Substantia nigra (tissue), 51 donors: ENCODE measurements at places on chromosomes 5 and 9.

DNA sequence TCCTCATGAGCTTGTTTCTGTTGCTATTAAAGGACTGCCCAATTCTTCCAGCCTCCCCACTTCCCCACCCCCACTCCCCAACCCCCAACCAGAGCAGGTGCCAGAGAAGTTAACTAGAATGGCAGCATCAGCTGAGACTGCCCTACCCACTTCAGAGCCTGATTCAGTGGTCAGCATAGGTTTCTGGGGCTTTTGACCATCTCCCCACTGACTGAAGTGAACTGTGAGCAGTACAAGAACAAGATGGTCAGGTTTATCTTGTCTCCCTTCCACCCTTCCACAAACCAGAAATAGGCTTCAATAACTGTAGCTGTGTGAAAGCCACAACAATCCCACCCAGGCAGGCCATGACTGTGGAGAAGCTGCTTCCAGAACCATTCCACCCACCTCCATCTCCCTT lies 289.4 kb upstream of the SLC24A2 start:
- DNase-seq = no peak

DNA sequence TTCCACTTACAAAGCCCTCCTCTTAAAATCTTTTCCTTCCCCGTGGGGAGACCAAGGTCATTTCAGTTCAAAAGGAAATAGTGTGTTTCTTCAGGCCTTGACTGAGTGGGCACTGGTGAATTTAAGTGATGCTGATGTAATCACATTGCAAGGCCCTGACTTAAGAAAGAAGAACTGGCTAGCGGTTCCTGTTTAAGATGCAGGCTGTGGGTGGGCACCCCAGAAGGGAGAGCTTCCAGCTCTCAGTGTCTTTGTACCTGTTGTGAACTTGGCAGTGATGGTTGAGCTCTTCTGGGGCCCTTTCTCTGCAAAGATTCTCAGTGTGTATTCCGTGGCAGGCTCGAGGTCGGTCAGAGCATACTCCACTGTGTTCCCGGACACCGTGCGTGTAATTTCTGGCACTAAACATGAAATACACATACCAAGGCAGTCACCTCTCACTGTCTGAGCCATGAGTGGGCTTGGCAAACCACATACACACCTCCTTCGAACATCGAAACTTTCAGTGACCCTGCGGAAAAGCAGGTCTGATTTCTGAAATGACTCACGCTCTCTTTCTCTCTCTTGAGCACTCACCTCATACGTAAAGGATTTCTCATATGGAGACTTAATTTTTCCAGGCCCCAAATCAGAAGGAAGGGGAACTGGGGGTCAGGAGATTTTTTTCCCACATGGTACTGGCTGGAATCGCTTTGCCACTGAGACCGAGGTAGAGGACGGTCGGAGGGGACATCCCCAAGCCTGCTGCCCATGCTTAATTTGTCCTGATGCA lies 81.9 kb downstream of the TNC start:
- no peak for DNase-seq

DNA sequence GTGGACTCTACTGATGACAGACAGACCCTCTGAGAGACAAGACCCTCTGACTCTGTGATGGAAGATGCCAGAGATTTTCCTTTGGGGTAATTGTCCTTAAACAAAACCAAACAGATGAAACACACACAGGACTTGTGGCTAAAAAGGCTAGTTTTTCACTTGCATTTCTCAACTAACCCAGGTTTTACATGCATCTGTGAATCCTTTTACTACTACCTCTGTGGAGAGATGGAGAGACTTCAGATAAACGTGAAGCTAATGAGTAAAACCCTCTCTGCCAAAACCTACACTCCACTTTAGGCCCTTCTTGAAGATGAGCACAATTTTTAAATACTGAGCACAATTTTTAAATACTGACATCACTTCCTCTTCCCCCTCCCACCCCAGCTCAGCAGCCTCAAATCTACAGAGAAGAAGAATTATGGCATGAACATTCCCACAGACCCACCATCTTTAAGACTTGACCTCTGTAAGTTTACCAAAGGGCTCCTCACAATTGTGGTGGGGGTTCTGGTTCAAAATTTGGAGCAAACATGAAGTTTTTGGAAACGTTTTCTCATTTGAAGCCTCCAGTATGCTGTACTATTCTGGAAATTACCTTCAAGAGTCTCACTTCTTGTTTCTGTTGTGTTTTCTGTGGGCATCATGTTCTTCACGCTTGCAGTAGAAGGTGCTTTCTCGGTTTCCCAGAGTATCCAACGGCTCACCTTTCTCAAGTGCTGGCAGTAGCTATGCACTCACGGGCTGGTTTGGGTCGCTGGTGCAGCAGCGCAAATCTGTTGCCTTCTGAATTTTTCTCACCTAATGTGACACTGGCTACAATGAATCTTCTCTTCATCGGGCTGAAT lies 42.7 kb downstream of the ACER2 start:
- no peak for DNase-seq

- DNase-seq = no peak
These were observed 21.3 kb upstream of the GLRX start for GRCh38 chr5:95843733-95844223.

- DNase-seq = no peak
These were observed 1.2 kb downstream of the ROR2 start for GRCh38 chr9:91948597-91949391.

GRCh38 chr5:135741040-135741439 lies 93.4 kb upstream of the SLC25A48 start:
- DNase-seq = no peak

- no peak for DNase-seq
These were observed 112.7 kb upstream of the PANK3 start for GRCh38 chr5:168691891-168692290.

- DNase-seq = no peak
These were observed 10.5 kb upstream of the OLFM1 start for GRCh38 chr9:135076876-135077430.

- DNase-seq = no peak
These were observed 7.0 kb upstream of the IL12B start for GRCh38 chr5:159337016-159337955.

- no peak for DNase-seq
These were observed 413.8 kb downstream of the KDM4C start for GRCh38 chr9:7171396-7172153.

DNA sequence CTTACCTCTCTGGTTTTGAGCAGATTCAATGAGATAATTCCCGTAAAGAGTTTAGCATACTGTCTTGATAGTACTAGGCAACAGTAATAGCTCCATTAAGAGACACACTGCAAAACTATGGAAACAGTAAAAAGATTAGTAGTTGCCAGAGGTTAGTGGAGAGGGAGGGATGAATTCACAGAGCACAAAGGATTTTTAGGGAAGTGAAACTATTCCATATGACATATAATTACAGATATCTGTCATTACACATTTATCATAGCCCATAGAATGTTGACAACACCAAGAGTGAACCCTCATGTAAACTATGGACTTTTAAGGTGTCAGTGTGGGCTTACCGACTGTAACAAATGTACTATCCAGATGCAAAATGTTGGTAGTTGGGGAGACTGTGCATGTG lies 176.4 kb upstream of the PLCXD3 start:
- DNase-seq = no peak

DNA sequence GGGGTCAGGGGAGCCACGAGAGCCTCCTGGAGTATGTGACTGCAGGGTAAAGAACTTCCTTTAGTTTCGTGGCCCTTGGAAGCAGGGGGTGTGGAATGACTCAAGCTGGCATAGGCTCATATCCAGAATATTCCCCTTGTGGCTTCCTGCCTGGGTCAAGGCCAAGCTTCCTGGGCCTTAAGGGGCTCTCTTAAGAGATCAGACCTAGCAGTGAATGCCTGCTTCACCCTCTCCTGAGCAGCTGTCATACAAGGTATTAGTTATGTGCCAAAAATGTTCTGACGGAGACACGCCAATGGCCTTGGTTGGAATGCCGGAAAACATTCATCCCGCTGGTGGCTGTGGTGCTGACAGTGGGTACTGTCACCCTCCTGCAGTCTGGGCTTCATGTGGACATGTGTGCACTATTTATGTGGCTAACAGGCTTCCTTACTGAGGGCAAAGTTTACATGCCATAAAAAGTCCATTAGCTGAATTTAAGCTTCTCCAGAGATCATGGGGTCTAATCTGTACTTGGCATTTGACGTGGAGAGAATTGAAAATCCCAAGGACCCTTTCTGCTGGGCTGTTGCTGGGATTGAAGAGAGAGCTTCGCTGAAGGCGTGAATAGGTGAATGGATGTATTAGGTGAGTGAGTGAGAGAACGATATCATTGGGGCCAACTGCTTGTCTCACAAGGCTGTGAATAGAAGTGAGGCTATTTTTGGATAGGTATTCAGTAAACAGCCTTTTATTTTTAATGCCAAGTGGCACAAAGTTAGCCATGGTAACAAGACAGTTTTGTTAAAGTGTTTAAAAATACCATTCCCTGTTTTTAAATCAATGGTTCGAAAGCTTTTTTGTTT lies 156.8 kb downstream of the MACROH2A1 start:
- DNase-seq = no peak

DNA sequence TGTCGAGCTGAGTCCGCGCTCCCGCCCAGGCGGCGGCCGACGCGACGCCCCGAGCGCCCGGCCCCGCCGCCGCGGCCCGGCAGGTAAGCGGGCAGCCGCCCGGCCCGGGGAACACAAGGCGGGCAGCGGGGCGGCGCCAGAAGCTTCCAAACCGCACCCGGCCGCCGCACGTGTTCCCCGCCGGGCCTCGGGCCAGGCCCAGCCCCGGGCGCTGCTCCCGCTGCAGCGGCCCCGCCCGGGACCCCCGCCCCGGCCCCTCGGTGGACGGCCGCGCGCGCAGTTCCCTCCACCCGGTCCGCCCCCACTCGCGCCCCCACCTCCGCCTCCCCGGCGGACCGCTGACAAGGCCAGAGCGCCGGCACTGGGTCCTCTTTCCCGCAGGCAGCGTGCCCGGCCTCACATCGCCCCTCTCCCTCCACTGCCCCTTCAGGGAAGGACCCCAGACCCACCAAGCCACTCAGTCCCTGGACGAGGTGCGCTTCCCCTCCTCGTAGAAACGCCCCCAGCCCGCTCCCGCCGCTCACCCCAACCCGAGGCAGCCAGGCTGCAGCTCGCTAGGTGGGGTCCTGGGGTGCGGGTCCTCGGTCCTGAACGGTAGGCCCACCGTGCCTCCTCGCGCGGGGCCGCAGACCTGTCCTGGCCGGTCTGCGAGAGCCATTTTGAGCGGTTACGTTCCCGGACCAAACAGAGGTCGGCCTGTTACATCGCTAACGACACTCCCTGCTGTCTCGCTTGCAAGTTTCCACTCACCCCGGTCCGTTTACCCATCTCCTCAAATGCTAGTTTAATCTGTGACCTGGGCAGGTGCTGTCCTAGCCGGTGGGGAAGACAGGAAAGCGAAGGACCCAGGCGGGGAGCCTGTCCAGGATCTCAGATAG lies 475 bp downstream of the WDR5 start:
- DNase-seq = no peak

DNA sequence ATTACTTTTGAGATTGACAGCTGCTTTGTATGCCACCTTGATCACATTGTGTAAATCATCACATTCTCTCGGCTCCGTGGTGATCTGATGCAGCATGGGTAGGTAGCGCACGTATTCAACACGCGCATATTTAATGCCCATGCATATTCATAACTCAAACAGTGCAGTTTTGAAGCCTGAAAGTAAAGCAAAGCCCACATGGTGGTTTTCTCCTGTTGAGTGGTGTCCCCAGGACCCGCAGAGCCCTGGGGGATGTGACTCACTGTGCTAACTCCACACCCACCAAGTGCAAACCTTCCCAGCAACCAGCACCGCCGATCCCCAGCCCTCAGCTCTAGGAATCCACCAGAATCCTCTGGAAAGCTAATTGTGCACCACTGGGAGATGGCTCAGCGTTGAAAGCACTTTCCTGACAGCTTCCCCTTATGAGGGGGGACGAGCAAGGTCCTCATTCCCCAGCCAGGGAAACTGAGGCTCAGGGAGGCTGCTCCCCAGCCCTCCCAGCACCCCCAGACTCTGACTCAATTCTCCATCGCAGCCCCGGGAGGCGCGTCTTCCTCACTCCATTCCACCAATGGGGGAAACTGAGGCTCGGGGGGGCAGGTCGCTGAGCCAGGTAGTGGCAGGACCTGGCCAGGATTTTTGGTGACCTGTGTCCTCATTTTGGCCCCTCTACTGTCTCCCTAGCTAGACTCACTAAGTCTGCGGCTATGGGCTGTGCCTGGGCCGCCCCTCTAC lies 46.4 kb downstream of the SARDH start:
- no peak for DNase-seq

DNA sequence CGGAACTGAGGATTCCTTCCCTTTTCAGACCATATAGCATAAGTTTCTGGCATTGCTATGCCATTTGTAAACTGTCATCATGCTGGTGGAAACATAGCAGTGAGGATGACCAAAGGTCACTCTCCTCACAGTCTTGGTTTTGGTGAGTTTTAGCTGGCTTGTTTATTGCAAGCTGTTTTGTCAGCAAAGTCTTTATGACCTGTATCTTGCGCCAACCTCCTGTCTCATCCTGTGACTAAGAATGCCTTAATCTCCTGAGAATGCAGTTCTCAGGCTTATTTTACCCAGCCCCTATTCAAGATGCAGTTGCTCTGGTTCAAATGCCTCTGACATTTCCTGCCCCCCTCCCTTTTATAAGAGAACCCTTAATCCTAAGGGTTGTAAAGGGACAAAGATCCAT lies 26.7 kb upstream of the GRIA1 start:
- no peak for DNase-seq

DNA sequence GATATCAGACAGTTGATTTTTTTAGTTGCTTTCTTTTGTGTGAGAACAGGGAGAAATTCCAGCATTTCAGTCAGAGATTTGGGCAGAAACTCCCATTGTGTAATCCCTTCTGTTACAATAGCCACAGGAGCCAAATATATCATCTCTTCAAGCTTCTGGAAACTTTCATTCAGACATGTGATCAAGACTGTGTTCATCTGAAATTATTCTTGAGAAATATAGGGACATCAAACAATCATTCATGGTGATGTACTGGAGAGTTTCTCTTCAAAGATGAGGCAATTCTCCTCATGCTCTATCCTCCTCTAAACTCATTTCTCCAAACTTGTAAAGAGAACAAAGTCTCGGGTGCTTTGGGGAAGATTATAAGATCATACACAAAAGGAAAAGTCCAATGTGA lies 35.2 kb upstream of the CSNK1G3 start:
- DNase-seq = no peak

GRCh38 chr5:141100243-141100805 lies at the start of gene PCDHB3:
Gene PCDHB3, plus strand, starts transcription at chr5:141100473. Its CDS starts 177 bp downstream, at chr5:141100650.
- no peak for DNase-seq
